ENCODE measurements at places on chromosomes 2 and 18.

DNA sequence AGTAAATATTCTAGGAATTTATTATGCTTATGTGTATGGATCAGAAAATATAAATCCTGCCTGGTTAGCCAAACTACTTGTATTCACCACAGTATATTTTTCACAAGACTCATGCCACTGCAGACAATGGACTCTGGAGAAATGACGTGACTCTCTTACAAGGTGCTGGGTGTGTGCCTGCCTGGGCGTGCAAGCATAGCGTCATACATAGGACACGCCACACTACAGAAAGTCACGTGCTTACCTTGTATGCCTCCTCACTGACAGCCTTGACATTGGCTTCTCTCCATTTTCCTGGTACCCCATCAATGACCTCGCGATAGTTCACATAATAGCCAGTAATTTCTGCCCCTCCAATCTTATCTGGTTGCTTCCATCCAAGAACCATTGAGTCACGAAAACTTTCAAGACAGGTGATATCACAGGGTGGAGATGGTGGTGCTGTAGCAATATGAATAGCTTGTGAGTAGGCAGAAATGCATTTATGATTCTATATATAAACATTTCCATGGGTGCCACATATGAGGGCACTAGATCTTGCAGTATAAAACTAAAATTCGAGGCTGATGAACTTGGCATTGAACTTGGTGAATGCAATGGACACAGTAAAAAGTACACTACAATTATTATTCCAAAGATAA is 93.2 kb downstream of the MYOM1 start:
- DNase-seq: no peak

GRCh38 chr18:2036086-2036485 is 535.2 kb downstream of the METTL4 start:
- DNase-seq: no peak

DNA sequence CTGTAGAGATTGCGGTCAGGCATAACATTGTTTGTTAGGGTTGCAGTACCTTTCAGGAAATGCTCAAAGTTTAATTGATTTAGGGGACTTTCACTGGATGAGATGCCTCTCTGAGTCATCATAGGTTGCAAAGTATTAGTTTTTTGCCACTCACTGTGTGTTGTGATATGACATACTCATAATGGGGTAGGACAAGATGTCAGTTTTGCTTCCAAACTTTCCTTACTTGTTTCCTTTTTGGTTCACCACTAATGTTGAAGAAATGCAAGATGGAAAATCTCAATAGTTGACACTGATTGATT is 35.0 kb upstream of the PTH2R start:
- no peak for DNase-seq

DNA sequence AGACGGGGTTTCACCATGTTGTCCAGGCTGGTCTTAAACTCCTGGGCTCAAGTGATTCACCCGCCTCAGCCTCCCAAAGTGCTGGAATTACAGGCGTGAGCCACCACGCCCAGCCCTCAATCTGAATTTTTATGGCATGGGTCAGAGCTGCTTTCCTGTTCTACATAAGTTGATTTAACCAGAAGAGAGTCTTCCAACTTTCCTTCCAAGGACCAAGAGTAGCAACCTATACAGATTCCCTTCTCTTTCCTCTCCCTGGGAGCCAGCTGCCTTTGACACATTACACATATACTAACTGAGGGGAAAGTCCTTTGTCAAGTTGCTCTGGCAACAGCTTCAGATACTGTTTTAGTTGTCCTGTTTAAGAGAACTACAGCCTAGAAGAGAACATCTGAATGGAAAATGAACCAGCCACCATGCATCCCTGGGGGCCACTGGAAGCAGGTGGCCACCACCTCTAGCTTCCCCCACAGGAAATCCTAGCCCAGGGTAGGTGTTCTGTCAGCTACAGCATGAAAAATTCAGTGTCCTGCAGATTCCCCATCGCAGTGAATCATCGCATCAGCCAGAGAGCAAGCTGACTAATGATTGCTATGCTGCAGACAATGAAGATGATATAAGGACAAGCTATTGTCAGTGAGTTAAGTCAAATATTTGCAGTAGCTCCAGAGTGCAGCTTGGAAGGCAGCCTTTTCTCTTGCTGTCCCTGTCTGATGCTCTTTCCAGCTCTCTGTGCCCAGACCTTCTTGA is 62.9 kb downstream of the POMC start:
- peak; percentile 67 for DNase-seq

- peak; percentile 86 for DNase-seq
Measured at GRCh38 chr18:76348267-76349066, 146.6 kb downstream of the ZNF516 start.

DNA sequence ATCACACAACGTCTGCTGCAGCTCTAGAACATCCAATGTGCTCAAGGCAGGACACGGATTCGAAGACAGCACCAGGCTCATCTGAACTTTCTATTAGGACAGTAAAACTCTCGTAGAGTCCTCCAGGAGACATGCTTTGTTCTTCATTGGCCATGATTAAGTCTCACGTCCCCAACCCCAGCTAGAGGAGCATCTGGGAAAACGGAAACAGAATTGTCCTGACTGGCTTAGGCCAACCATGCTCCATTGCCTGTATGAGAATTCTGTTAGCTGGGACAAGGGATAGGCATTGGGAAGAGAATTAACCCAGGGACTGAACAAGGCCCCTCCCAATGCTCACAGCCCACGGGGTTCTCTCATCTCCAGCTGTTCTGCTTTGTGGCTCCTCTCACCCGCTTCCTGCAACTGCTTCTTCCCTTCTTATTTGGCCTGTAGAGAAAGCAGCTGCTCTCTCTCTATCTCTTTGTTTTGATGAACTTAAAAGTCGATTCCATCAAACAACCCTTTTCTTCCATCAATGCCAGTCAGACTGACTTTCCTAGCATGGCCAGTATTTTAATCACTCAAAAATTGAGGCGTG is 75.6 kb downstream of the C1QL2 start:
- no peak for DNase-seq

Measured in NCI-H510A treated with DMSO at 0.1 percent for 48 hours (cell line).